GM19239 (cell line): ENCODE measurements at places on chromosomes 7 and 10.

GRCh38 chr10:48811917-48812316 lies 127.2 kb downstream of the WDFY4 start:
- no peak for DNase-seq

- no peak for DNase-seq
Observed at GRCh38 chr7:43010061-43010460, 77.9 kb downstream of the MRPL32 start.

DNA sequence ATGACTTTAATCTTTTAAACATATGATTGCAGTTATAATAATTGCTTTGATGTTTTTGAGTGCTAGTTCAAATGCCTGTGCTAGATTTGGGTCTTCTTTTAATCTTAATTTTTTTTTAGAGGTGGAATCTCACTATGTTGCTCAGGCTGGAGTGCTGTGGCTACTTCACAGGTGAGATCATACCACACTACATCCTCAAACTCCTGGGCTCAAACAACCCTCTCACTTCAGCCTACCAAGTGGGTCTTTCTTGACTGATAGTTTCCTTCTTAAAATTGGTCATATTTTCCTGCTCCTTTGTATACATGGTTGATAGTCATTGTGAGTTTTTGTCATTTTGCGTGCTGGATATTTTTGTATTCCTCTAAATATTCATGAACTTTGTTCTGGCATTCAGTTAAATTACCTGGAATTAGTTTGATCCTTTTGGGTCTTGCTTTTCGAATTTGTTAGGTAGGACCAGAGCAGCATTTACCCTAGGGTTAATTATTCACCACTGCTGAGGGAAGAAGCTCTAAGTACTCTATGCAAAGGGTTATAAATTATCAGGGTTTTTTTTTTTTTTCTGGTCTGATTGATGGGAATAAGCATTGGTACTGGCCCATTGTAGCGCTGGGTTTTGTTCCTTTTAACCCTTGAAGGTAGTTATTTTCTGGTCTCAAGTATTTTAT lies 12.1 kb upstream of the TCAF1 start:
- DNase-seq = no peak

DNA sequence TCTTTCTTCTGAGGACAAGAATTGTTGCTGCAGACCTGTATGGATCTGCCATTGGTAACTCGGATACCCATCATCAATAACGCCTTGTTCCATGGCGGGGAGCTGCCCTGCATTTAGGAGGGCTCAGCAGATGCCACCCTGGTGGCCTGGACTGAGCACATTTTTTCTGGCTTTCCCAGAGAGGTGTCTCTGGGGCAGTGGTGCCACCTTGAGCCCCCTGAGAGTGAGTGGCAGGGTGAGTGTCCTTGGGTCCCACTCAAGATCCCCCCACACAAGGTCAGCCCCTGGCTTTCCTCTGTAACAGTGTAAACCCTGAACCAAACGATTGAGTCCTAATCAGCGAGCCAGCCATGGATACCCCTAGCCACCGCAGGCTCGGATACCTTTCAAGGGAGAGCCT lies 258.6 kb downstream of the GLRX3 start:
- no peak for DNase-seq

GRCh38 chr10:85811405-85811804 lies 555.2 kb downstream of the GRID1 start:
- DNase-seq = no peak

DNA sequence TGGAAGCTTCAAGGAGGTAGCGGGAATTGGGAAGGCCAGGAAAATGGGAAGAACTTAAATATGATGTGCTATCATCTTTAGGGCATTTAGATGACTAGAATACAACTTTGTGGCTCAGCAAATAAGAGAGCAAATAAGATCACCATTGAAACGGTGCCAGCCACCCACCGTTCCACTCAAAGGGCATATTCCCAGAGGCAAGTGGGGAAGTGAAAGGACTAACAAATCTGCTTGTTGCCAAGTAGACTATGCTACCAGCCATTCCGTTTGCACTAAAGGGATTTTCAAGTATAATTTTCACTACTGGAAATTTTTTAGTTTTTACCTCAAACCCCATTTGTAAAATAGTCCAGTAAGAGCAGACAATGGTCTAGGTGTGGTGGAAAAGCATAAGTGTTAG lies 4.0 kb upstream of the PPP1R3C start:
- no peak for DNase-seq

DNA sequence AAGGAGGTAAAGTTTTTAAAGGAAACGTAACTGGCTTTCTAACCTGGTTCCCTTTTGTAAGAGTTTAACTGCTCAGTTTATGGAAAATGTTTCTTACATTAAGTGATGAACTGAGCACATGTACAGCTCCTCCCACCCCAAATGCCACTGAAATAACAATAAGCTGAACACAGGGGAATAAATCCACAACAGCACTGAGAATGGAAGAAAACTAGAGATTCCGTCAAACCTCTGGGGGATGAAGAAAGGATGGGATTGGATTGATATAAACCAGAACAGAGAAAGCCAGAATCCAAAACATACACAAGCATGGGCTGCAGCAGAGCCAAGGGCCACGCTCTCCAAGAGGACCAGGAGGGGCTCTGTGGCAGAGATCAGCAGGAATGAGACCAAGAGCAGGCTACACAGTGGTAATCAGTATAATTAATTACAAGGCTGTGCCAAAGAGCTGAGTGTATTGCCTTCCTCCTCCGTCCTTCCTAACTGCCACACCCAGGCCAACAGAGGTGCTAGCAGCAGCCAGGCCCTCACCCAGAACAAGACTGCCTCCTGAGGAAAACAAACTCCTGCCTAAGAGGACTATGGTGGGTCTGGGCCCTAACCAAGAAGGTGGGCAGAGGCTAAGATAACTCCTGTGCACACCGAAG lies 73.9 kb downstream of the KIAA1549 start:
- no peak for DNase-seq

DNA sequence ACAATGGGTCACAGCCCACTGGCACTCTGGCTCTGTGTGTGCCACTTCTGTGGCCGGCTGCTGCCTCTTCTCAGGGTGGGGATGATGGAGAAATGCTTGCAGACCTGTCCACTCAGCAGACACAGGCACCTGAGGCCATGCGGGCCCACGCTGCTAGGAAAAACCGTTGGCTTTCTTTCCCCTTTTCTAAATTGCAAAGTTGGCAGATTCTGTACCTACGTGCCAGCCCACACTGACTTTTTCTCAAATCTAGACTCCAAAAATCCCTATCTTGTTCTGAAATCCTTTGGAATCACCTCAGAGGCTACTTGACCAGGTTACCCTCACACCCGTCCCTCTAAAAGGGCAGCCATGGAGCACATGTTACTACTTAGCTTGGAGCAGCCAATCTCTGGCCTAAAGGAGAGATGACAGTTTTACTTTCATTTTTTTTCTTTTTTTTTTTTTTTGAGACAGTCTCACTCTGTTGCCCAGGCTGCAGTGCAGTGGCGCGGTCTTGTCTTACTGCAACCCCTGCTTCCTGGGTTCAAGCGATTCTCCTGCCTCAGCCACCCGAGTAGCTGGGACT lies 99.4 kb downstream of the RNF216 start:
- peak; percentile 33 for DNase-seq

DNA sequence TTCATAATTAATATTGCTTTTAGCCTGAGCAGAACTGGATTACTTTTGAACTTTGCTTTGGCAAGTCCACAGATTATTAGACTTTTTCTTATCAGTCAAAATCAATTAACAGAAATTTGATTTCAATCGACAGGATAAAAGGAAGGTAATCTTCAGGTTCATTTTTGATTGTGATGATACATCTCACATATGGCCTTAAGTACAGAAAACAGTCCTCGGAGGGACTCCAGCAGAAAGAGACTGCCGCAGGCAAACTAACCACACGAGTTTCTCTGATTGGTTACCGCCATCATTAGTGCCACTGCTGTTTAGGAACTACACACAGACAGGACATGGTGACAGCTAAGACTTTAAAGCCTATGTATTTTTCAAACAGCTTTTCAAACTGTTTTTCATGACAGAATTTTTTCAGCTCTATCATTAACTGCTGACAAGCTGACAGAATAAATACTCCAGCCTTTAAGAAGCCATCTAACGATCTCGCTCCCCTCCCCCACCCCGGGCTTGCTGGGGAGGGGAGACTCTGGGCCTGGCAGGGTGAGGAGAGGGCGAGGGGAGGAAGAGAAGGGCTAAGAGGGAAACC lies 668.2 kb downstream of the KCNMA1 start:
- no peak for DNase-seq

DNA sequence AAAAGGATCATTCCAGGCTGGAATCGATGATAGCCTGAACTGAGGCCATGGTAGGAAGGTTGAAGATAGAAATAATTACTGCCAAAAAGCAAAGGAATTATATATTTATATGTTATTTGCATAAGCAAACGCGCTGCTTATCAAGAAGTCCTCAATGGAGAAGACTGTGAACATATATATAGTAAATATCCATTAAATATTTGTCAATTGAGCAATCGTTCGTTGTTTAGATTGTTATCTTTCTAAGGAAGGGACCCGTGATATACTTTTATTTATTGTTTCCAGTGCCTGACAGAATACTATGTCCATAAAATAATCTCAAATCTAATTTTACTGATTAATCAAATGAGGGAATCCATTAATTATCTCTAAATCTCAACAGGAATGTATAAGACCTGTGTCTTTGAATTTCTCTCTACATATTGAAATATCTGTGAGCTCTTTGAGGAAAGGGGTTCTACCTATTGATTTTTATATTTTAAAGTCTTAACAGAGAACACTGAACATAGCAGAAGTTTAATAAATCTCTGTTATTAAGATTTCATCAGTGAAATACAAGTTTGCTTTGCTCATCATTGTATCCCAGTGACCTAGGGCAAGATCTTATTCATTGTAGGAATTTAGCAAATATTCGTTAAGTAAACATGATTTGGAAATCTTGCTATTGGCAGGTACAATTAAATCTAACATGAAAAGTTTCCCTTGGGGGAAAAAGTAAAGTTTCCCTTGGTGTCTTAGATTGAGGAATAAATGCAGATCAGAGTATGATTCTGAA lies 12.0 kb upstream of the HERC4 start:
- no peak for DNase-seq

DNA sequence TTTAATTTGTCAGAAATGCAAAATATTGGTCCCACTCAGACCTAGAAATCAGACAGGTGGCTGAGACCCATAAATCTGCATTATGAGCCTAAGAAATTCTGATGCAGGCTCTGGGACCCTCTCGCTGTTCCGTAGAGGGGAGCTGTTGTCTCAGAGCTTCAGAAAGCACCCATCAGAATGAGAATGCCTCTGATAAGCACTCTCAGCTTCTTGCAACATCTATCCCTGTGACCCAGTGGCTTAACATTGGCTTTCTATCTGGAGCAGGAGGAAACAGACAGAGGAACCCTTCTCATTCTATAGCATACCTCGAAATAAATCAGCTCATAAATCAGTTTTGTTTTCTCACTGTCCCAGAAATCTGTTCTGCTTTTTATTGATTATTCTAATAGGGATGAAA lies 184.6 kb upstream of the SP4 start:
- DNase-seq = no peak

DNA sequence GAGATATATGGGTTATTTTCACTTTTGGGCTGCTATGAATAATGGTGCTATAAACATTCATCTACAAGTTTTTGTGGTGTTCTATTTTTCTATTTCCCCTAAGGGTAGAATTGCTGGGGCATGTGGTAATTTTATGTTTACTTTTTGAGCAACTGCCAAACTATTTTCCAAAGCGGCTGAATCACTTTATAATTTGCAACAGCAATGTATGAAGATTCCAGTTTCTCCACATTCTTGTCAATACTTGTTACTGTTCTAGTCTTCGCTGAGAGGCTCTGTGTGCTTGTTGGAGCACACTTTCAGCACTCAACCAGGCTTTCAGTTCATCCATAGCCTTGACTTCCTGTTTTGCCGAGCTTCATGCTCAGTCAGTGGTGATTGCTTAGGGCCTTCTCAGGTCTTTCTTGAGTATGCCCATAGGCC lies 39.0 kb downstream of the ADK start:
- peak; percentile 23 for DNase-seq

GRCh38 chr7:107703872-107704271 lies 40.1 kb upstream of the CBLL1 start:
- no peak for DNase-seq

DNA sequence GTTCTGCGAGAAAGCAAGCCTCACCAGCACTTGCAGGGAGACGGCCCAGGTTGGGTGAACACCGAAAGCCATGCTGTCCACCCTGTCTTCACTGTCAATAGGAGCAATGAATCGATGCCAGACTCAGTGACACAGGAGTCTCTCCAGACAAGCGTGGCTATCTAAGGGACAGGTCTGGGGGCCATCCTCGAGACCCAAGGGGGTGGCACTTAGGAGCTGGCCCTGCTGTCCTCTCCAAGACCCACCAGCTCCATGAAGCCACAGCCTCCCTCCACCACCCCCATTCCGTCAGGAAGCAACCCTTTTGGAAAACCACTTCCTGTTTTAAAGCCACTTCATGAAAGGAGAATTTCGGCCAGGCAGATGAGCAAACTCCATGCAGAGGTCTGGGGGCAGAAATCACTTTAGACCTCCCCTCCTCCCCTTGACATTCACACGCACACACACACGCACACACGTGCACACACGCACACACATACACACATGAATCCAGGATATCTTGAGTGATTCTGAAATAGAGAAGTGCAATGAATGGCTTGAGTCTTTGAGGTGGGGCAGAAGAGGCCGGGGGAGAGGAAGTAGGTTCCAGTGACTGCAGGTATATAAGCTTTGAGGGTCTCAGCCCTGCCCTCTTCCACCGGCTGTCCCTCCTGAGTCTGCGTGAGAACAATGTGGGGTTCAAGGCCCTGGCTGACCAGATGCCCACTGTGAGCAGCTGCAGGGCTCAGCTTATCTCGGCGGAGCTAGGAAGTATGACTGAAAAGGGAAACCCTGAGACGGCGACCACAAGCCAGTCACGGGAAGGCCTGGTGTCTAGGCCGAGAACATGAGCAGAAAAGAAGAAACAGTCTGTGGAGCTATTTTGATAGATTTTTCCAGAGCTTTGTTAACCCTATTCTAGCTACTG lies 25.0 kb downstream of the RGS10 start:
- peak; percentile 40 for DNase-seq

DNA sequence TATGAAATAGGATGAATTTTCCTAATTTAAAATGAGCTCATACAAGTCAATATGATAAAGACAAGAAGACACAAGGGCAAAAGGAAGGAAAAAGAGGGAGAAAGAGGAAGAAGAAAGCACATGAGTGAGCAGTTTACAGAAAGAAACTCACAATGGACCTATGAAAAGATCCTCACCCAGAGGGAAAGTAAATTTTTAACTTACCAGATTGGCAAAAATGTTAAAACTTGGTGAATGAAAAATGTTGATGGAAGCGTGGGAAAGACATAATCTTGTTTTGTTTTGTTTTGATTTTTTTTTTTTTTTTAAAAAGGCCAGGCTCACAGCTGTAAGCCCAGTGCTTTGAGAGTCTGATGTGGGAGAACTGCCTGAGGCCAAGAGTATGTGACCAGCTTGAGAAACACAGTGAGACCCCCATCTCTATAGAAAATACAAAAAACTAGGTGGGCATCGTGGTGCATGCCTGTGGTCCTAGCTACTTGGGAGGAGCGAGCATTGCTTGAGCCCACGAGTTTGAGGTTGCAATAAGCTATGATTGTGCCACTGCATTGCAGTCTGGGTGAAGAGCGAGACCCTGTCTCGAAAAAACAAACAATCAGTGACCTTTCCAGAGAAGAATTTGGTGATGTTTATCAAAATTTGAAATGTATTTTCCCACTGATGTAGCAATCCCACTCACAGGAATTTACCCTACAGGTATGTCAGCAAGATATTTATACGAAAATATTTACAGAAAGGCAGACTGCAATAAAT lies 152.9 kb upstream of the ASAH2 start:
- no peak for DNase-seq

GRCh38 chr10:110774069-110775019 lies 97.4 kb upstream of the PDCD4 start:
- DNase-seq = peak; percentile 72

- no peak for DNase-seq
Observed at GRCh38 chr10:4453950-4454349, 372.1 kb upstream of the AKR1E2 start.
